Suprapubic skin (tissue), 4 donors: ENCODE measurements at places on chromosomes 16 and 17.

DNA sequence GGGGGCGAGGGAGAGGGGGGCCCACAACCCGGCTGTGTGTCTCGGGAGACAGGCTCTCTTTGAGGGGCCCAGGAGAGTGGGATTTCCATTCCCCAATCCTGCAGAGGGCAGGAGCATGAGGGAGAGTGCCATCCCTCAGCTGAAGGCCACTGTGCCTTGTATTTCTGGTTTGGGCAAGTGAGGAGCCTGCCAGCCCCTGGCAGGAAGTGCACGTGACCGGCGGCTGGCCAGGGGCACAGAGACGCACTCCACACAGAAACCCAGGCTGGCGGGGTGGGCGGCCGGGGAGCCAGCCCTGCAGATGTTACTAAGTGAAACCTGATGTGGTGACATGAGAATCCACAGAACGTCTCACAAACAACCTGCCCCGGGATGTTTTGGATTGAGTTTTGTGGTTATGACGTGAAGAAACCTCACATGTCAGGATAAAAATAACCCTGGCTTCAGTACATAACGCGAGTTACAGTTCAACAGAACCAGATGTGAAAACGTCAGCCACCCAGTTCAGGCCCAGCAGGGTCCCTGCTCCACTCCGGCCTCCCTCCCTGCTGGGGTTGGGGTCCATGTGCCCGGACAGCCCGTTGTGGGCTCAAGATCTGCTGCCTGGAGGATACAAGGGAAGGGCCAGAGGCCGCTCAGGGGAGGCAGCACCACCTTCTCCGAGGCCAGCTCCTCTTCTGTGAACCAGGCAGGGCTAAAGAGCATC lies 51.7 kb upstream of the MTSS2 start:
- peak; percentile 93 for DNase-seq

DNA sequence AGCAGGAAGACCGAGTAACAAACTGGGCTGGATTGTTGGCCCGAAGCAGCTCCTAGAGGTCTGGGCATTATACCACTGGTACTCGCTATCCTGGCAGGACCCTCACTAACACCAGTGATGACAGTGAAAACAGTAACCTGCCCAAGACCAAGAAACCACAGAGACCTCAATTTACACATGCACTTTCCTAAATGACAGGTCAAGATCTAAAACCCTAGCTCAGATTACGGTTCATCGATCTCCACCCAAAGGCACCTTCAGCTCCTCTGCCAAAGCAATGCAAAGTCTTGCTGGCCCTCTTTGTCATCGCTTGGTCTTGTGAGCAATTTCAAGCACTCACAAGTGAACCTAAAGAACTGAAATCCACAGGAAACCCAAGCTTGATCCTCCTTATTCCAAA lies 1.5 kb downstream of the PIP4K2B start:
- DNase-seq = no peak

GRCh38 chr17:48128400-48128799 lies 20.8 kb downstream of the SNX11 start:
- DNase-seq = no peak

GRCh38 chr17:56913353-56913866 lies 439 bp downstream of the TRIM25 start:
- DNase-seq = no peak

- no peak for DNase-seq
Observed at GRCh38 chr16:86378831-86379504, 131.4 kb upstream of the FOXF1 start.

DNA sequence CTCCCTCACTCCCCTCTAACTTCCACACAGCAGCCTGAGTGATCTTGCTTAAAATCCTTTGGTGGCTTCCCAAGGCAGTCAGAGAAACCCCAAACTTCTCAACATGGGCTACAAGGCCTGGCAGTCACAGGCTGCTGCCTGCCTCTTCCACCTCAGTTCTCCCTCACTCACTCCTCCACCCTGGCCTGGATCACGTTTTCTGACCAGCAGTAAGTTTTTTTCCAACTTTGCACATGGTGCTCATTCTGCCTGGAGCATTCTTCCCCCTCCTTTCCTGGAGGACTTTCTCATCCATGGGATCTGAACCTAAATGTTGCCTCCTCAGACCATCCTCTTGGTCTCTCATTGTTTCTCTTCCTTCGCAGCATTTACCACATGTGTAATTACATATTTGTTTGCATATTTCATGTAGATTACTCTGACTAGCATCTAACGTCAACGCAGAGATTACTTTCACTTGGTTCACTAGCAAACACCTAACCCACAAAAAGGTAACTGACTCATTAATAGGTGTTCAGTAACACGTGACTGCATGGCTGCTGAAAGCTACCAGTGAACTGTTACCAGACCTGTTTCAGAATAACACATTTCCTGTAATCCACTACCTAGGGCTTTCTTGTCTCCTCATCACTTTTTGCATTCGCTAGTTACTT lies 17.1 kb downstream of the GNA13 start:
- no peak for DNase-seq

DNA sequence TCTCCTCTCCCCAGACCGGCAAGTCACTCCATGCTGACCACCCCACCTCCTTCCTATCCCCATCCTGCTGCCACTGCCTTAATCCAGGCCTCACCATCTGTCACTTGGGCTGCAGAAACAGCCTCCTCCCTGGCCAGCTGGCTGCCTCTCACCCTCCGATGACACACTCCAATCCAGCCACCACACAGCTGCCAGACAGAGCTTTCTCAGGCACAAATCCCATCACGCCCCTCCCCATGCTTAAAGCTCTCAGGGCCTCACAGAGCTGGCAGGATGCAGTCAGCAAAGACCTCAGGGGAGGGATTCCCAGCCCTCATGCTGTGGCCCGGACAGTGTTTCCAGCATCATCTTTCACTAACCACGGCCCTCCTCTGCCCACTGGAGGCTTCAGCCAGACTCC lies 13.7 kb downstream of the CAMKK1 start:
- no peak for DNase-seq

DNA sequence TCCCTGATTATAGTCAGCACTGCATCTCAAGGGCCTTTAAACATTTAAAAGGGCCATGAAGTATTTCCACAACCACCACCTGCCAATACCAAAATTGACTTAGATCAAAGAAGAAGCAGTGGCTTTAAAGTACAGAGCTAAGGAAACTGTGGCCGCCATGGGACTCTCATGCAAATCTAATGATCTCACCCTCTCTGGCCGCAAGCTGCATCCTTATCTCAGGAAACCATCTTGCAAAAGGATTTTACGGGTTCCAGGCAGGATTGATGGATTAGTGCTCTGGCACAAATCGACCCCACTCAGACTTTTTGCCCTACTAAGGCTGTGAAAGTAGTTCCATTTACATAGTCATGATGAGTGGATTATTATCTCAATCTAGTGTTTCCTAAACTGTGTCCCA lies 22.6 kb downstream of the CDRT4 start:
- DNase-seq = no peak

- no peak for DNase-seq
Observed at GRCh38 chr17:37147301-37147812, 198.6 kb downstream of the AATF start.

DNA sequence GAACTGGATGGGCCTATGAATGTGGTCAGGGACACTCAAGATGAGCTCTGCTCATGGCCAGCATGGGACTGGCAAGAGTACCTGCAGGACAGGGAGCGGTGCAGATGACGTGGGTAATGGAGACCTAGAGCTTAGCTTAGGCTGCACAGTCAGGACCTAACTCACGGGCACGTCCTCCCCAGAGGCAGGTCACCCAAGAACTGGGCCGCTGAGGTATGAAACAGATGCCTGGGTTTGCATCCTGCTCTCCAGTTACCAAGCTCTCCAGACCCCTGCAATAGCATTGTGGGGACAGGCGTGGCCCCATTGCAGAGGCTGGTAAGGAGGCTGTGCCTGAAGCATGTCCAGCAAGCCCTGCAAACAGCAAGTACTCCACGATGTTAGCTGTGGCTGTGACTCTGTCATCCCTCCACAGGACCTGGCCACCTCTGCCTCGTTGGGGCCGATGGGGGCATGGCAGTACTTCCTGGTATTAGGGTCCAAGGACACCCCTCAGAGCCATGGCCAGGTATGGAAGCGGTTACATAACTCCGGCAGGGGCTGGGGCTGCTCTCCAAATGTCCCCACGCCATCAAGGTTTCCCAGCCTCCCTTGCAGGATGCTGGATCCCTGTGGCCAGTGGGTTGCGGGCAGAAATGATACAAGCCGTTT lies 37.5 kb upstream of the RBFOX3 start:
- peak; percentile 69 for DNase-seq

DNA sequence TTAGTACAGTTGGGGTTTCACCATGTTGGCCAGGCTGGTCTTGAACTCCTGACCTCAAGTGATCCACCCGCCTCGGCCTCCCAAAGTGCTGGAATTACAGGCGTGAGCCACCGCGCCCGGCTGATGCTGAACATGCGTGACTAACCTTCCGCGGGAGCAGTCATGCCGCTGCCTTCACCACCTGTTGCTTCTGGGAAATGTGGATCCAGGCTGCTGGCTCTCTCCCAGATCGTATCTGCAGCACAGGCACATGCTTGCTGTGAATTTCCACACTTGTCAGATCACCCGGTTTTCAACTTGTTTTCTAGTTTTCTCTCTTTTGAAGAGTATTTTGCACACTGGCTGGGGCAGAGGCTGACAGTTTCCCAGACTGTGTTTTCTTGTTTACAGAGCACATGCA lies 97.9 kb downstream of the ADCY9 start:
- DNase-seq = no peak

- no peak for DNase-seq
Observed at GRCh38 chr16:19375561-19376158, 42.0 kb upstream of the TMC5 start.

GRCh38 chr16:22267764-22268163 lies 29.4 kb upstream of the POLR3E start:
- no peak for DNase-seq

DNA sequence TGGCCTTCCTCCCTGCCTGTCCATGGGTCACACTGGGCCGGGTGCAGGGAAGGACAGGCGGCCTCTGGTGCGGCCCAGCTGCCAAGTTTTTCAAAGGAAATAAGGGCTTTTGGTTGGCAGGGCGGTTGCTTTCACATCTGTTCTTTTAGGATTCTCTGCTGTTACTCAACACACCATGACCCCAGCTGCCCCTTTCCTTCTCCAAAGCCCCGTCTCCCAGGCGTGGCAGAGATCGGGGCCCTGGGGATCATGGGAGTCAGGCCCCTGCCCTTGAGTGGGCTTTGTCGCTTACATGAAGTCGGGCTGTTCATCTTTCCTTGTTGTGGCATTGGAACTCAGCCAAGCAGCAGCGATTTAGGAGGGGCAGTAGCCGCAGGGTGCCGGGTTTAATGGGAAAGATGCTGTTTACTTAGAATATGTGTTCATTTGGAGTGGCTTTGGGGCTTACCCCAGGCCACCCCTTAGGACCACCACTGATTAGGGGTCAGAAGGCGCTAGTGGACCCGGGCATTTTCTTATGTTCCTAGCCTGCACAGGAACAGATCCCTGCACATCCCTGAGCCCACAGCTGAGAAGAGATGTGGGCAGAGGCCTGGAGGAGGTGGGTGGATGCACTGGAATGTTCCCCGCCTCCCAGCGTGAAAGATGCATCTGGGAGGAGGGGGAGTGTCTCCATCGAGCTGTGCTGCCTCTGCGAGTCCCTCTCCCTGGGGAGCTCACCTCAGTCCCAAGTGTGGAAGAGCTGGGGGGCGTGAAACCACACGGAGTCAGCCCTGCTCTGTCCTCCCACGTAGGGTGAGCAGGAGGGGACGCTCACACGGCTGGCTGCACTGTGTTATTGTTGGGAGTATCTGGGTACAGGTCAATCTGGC lies 6.8 kb upstream of the ADCY7 start:
- peak; percentile 88 for DNase-seq

GRCh38 chr16:58425756-58426494 lies 33.7 kb downstream of the GINS3 start:
- DNase-seq = no peak

GRCh38 chr17:75645889-75646637 lies 12.8 kb downstream of the SMIM5 start:
- no peak for DNase-seq
